Cardiac fibroblast (primary cell): ENCODE measurements at places on chromosomes 16 and 17.
A peak's percentile ranks its signal among the peaks of the same experiment; 100 is the strongest.

DNA sequence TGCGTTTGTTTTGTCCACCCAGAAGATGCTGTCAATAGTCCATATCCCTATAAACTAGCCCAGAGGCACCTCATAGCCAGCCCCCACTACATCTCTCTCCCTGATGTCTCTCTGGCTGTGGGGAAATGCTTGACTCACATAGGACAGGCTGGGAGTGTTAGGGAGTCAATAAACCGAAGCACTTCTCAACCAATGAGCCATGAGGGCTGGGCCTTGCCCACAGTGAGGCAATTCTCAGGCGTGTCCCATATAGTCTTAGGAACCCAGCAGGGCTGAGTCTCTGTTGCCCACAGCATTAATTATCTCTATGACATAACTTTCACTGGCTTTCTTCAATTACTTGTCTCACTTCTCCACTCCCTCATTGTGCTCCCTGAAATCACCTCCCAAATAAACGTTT is 387.3 kb upstream of the CDH11 start:
- DNase-seq, result no peak

DNA sequence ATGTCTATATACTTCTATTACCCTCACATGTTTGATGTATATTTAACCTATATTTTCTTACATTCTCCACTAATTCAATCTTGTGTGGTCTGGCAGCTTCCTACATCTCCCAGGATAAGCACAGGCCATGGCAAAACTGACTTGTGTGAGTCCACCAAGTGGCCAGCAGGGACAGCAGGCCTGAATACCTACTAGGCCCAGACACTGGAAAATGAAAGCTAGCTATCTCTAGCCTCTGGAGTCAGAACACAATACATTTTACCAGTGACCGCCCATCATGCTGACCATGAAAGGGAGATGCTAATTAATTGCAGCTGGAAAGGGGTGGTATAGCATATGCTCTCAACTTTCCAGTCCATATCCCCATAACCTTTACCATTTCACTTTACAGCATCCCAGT is 132.3 kb downstream of the PCTP start:
- no peak for DNase-seq

DNA sequence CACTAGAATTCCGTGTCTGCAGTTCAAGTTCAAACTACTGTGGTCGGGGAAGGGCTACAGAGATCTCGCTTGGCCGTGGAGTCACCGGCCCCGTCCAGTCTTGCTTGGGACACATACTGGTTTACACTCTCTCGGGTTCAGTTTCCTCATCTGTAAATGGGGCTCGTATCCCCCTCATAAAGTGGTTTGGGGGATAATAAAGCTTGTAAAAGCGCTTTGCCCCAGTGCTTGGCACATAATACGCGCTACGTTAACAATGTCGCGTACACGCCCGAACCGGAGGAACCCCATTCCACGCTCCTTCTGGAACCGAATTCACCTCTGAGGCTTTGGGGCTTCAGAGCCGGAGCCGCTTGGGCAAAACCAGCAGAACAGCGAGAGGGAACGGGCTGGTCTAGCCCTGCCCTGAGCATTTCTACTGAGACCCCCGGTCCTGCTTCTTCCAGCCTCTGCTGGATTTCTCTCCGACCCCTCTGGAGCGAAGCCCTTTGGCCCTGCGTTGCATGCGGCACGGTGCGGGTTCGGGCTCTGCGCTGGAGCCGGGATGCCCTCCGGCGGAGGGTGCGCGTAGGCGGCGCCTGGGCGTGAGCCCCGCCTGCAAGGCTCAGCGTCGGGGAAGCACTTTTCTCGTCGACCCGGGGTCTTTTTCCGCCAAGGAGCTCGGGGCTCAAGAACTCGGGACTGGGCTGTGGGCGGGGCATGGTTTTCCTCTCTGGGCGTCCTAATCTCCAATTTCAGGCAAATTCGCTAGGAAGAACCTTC is 26.1 kb upstream of the HOXB13 start:
- DNase-seq, result no peak

DNA sequence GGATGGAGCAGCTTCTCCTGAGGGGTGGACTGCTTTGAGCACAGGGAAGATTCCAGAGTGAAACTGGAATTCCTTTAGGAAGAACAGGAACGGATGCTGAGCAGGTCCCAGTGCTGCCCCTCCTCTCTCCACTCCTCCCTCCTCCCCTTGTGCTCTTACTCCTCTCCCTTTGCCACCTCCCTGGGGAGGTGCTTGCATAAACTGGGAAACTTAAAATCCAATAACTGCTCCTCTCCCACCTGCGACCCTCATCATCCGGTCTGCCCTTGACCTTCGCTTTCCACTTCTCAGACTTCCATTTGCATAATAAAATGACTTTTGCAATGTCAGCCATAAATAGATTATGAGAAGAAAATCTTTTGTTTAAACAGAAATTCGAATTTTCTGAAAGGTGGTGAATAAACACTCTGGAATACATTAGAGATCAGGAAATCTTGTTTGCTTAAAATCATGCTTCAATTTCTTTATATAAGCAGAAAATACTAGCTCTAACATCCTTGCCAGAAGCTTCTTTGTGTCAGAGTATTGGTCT is 23.7 kb downstream of the HSBP1 start:
- no peak for DNase-seq

GRCh38 chr16:87764600-87765472 is 950 bp downstream of the KLHDC4 start:
- DNase-seq, result no peak

GRCh38 chr17:79296243-79296642 is 221.6 kb downstream of the ENGASE start:
- DNase-seq, result no peak

DNA sequence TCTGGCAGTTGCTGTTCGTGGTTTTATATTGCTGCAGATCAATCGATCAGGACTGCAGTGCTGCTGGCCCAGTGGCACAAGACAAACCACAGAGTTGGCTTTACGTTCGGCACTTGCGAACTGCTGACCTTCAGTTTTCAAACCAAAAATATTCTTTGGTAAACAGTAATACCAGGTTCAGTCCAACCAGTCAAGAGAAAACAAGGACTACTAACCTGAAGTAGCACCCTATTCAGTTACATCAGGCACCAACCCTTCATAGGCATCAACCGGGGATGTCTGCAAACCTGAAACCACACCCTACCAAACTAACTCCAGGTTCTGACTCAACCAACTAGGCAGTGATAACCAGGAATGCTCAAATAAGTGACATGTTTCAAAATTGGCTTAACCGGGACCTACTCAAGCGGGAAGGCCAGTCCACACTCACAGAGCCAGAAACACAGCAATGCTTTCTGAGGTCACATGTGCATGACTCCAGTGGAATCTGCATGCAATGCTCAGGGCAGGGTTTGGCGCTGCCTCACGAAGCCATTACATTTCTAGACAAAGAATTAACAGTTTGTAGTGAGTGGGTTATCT is 91.1 kb downstream of the SMG6 start:
- DNase-seq, result peak; percentile 82

GRCh38 chr17:79668344-79669250 is 57.7 kb upstream of the RBFOX3 start:
- DNase-seq, result no peak

DNA sequence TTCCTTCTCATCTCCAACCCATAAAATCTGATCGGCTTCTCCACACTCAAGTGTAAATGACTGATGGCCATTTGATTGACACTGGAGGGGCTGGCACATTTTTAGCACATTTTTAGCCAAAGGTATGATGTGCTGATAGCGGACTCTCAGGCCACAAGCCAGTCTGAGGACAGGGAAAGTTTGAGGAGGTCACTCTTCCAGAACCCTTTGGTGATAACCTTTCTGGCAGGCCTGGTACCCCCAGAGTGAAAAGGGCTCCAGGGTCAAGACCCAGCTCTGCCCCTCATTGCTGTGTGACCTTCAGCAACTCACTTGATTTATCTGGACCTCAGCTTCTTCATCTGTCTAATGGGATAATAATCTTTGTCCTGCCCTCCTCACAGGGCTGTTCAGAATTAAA is 1.7 kb upstream of the NLRC5 start:
- DNase-seq, result no peak

DNA sequence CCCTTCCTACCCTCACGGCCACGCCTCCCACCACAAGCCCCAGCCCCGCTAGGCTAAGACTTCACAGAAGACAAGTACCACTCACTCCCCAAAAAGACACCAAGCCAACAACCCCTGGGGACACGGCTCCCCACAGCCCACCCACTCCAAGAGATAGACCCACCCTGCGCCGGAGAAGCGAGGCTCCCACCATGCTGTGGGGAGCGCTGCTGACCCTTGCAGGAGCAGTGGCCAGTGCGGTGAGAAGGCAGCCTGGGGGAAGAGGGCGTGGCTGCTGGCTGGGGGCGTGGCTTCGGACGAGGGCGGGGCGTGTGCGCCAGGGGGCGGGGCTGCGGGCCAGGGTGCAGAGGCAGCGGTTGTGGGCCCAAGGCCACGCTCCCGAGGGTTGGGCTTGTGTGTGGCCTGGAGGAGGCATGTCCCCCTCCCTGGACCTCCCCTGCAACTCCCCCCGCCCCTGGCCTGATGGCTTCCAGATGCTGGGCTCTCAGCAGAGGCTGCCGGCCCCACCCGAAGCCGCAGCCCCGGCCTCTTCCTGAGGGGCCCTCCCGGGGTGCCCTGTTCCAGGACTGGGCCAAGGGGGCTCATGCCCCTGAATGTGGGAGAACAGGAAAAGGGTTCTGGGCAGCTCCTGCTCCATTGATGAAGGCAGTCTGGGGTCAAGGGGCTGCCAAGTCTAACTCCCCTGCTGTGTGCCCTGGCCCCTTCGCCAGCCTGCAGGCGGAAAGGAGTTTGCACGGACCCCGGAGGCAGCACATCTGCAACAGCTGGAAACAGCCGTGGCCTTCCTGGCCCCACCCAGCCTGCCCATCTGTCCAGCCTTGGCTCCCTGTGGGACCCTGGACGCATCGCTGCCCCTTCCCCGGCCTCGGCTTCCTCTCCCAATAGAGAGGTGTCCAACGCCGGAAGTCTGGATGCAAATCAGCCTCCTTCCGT is 9.1 kb downstream of the TFAP4 start:
- peak; percentile 96 for DNase-seq

DNA sequence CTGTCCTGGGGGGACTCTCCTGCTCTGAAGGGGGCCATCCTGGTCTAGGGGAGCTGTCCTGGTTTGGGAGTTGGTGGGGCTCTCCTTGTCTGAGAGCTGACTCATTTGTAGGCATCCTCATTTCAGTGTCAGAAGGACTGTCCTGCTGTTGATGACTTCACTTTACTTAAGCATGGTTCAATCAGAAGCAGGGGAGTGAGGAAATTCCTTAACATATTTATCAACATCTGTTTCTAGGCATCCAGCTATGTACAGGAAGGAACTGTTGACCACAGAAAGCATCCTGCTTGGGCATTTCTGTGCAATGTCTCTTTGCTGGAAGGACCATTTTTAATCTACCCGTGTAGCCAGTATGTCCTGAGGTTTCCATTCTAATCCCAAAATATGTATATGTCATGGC is 502.7 kb upstream of the HSBP1 start:
- peak; percentile 76 for DNase-seq

GRCh38 chr17:27762527-27763305 is 37.6 kb downstream of the NOS2 start:
- peak; percentile 31 for DNase-seq

DNA sequence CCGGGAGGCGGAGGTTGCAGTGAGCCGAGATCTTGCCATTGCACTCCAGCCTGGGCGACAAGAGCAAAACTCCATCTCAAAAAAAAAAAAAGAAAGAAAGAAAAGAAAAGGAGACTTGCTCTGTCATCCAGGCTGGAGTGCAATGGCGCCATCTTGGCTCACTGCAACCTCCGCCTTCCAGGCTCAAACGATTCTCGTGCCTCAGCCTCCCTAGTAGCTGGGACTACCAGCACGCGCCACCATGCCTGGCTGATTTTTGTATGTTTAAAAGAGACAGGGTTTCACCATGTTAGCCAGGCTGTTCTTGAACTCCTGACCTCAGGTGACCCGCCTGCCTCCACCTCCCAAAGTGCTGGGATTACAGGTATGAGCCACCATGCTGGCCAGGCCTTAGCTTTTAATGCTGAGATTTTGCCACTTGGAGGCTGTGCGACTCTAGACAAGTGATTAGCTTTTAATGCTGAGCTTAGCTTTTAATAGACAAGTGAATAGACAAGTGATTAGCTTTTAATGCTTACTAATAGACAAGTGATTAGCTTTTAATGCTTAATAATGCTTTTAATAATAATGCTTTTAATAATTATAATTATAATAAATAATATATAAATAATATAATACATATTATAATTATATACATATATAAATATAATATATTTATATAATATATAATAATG is 9.6 kb downstream of the LDAF1 start:
- DNase-seq, result no peak

- DNase-seq, result no peak
Measured at GRCh38 chr16:58435779-58436178, 43.5 kb downstream of the GINS3 start.

GRCh38 chr16:28162326-28162877 is 49.4 kb downstream of the XPO6 start:
- DNase-seq, result no peak

DNA sequence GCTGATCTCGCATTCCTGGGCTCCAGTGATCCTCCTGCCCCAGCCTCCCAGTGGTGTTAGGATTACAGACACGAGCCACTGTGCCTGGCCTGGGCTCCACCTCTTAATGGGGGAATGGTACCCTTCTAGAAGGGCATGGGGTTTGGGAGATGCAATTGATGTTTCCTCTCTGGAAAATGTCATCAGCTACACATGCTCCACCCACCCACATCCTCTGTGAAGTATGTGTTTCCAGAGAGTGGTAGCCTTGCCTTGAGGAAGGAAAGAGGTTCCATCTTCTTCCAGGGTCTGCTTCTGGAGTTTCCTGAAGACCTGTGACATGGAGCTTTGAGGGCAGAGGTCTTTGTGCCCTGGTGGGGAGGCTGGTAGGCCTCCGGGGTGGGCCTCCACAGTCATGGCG is 45.2 kb upstream of the GSE1 start:
- DNase-seq, result no peak
